ENCODE measurements at places on chromosomes 7 and 10.
A peak's percentile ranks its signal among the peaks of the same experiment; 100 is the strongest.

DNA sequence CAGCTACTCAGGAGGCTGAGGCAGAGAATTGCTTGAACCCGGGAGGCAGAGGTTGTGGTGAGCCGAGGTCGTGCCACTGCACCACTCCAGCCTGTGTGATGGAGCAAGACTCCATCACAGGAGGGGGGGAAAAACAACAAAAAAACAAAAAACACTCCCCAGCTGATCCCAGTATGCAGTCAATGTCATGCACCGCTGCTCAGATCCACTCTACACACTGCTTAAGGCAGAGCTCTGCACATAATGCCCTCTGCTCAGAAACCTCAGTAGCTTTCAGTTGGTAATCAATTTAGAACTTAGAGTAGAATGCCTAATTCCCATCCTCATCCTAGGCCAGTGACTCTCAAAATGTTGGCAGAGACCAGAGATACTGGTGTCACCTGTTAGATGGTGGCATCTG is 43.9 kb downstream of the PDSS1 start:
- DNase-seq = no peak

DNA sequence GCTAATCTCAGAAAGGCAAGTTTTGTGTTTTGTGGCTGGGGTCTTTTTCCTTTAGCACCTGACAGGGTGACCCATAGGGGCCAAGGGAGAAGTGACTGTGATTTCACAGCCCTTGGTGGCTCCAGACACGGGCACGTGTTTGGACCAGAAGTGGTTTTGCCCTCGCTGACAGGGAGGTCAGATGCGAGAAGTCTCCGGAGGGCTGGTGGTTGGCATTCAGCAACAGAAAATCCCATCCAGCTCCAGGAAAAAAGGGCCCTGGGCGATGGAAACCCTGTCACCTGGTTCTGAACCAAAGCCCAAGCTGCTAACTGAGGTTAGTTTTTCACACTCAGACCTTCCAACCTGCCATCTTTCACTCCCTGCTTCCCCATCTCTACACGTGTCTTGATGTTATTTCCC is 272.9 kb downstream of the TRIL start:
- DNase-seq = no peak

GRCh38 chr7:44889086-44889781 is 3.9 kb upstream of the PURB start:
- DNase-seq = no peak

- DNase-seq = peak; percentile 90
Observed at GRCh38 chr10:118246332-118247295, 95.5 kb downstream of the FAM204A start.
